ENCODE measurements at places on chromosomes 4 and X.

DNA sequence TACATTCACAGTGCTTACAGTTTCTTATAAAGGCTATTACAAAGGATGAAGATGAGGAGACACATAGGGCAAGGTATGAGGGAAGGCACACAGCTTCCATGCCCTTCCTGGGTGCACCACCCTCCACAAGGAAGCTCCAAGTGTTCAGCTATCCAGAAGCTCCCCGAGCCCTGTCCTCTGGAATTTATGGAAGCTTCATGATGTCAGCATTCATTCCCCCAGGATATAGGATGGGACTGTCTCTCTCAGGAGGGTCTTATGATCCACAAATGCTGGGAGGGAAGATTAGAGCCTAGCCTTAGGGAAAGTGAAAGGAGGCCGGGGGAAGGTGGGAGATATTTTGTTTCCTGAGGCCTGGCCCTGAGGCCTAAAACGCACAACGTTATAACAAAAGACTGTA is 236.0 kb downstream of the ANK2 start:
- no peak for DNase-seq

DNA sequence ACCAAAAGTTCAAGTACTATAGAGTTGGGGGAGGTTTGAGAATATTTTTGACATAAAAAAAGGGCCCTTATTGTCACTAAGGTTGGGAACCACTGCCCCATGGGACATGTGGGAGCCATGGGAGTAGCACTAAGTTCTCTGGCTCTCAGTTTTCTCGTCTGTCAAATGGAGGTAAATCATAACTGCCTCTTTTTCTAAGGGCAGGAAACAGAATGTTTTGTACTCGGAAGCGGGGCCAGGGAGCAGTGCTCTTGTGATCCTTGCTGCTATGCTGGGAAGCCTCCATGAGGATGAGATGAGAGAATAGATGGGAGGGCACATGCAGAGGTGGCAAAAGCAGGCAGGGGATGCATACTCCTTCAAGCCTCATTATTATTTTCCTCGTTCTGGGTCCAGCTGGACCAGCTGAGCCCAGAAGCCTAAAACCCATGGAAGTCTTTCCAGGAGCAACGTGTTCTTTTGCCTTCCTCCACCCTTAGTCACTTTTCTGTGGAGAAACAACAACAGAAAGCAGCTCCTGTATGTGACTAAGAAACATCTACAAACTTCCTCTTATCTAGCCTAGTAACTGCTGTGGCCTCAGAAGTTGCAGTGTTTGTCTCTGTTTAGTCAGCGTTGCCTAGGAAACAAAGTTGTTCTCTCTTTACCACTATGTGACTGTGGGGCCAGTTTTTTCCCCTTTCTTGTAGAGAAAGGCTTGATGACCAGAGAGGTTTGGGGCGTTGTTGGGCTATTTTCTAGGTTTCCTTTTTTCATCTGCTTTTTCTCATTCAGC is 64.8 kb downstream of the TSC22D3 start:
- DNase-seq, result peak; percentile 89

- DNase-seq, result no peak
Observed at GRCh38 chrX:149607699-149608098, 12.6 kb upstream of the HSFX2 start.

GRCh38 chr4:118936406-118936805 is 47.8 kb downstream of the SYNPO2 start:
- DNase-seq, result no peak

GRCh38 chr4:38177641-38178391 is 217.6 kb downstream of the PTTG2 start:
- peak; percentile 36 for DNase-seq

DNA sequence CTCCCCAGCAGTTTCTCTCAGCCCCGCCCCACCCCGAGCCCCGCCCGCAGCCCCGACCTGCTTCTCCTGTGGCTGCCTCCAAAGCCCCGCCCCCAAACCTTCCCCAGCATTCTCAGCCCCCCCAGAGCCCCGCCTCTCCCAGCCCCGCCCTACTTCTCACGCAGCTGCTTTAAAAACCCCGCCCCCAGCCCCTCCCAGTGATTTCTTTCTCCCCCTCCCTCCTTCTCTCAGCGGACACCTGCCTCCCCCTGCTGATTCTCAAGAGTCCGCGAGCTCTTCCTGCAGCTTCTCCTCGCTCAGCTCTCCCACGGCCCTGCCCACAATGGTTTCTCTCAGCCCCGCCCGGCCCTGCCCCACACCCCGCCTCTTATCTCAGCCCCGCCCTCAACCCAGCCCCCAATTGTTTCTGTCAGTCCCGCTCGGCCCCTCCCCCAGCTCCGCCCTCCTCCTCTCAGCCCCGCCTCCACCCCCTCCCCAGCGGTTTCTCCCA is 636 bp upstream of the EOLA1 start:
- DNase-seq, result peak; percentile 87

DNA sequence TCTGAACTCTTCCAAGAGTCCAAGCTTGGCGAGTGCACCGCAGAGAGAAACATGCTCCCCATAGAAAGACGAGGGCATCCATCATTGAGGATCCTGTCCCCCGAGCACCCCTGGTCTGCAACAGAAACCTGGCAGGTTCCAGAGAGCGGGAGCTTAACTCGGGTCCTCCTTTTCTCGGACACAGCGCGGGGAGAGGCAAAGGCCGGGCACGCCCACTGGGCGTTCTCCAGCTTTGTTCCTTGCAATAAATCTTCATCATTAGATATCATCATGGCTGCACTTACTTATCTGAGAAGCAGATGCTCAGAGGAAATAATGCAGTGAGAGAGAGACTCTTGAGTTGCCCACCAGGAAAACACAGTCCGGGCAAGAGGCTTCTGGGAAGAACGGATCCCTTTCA is 90.1 kb upstream of the PSAPL1 start:
- DNase-seq, result no peak

DNA sequence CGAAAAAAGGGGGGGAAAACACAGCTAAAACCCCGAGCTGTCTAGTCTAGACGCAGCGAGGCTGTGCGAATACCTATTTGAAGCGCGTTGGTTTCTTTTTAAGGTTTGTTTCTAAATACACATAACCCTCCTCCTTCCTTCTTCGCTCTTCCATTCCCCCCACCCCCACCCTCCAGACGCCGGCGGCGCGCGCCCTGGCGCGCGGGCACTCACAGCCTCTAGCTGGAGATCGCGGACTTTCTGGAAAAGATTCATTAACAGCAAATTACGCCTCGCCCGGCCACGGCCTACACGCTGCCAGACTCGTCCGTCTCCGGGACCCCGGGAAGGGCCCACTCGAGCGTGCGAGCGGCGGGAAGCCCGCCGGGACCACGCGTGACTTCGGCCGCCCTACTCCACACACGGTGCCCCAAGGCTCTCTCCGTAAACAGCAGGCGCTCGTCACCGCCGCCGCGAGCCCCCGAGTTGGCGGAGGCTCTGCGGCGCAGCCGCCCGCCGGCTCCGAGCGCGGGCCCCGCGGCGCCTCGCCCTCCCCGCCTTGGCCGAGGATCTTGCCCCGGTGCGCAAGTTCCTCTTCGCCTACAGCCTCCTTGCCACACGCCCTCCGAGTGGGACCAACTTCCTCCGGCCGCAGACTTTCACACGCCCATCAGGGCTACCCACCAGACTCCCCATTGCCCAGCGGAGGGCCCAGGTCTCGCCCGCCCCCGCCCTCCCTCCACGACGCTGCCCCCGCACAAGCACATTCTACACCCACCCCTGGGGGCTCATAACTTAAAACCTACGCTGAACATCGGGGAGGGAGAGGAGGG is 2.0 kb downstream of the BCOR start:
- no peak for DNase-seq

- DNase-seq, result peak; percentile 26
Observed at GRCh38 chr4:122930862-122931261, 8.5 kb upstream of the NUDT6 start.

DNA sequence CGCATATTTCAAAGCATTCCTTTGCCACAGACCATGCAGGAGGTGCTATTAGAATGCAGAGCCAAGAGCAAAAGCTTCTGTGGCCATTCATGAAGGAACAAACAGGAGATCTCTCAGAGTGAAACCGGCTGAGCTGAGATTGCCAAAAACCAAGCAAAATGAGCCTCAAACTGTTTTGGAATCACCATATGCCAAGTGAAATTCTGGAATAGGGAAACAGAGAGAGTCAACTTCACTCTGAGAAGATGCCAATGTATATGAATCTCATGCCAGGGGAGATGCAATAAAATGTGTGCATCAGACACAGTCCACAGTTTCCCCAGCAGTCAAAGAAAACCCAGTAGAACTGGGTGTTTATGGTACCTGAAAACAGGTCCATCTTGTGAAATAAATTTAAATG is 42.3 kb downstream of the SRPX start:
- no peak for DNase-seq

- DNase-seq, result no peak
Observed at GRCh38 chr4:60718874-60719273, 481.3 kb upstream of the ADGRL3 start.

- no peak for DNase-seq
Observed at GRCh38 chrX:110600745-110601310, 194.8 kb downstream of the CHRDL1 start.

- no peak for DNase-seq
Observed at GRCh38 chr4:89837993-89838390, 1.0 kb upstream of the SNCA start.

- DNase-seq, result no peak
Observed at GRCh38 chrX:36504625-36505024, 503.5 kb upstream of the FAM47C start.

DNA sequence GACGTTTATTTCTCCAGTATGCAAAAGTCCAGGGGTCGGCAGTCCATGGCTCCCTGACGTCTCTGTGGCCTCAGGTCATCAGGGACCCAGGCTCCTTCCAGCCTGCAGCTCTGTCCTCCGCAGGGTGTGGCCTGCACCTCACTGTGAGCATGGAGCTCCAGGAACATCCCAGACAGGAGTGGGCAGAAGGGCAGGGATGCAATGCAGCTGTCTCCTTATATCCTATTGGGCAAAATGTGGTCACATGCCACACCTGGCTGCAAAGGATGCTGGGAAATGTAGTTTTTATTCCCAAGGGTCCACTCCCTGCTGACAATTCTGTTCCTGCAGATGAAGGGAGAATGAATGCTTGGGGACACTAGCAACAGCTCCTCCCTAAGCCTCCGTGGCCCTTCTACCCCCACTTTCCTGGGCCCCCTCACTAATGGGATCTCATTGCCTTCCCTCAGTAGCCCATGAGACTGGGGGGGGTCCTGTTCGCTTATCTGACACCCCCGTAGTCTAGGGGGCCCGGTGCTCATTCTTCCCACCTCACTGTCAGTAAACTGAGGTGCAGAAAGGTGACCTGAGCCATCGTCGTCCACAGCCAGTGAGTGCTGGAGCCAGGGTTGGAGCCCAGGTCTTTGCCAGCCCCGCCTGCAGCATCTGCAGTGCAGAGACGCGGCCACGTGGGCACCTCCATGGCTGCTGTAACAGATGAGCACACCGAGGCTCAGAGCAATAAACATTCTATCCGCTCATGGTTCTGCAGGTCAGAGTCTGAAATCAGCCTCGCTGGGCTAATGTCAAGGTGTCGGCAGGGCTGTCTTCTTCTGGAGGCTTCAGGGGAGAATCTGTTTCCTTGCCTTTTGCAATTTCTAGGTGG is 5.9 kb upstream of the GRPEL1 start:
- no peak for DNase-seq

- no peak for DNase-seq
Observed at GRCh38 chr4:152971053-152971452, 34.9 kb downstream of the FHDC1 start.

- no peak for DNase-seq
Observed at GRCh38 chrX:71489540-71489939, 43.4 kb upstream of the OGT start.

DNA sequence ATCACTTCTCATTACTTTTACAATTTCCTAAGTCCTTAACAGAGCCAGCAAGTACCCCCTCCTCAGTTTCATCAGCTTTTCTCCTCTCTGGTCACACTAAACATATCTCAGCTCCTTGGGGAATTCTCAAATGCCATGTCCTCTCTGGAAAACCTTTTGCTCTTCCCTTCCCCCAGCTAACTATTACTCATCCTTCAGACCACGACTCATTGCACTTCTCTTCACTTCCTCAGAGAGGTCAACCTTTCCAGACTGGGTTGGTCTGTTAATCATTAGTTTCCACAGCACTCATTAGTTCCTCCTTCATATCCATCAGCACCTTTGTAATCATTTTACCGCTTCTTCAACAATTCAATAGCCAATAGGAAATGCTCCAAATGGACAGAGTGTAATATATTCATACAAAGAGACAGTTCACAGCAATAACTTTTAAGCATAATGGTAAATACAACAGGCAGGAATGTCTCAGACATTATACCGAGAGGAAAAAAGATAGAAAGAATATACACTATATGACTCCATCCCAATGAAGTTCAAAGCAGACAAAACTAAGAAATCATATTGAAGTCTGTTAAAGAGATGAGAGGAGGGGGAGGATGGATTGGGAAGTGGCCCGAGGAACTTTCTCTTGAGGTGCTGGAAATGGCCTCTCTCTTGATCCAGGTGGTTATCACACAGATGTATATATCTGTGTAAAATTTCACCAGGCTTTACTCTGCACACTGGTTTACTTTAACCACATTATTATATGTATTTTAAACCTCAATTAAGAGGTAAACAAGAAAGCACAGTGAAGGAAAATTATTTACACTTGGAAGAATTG is 39.6 kb downstream of the DDX60L start:
- DNase-seq, result no peak

- DNase-seq, result no peak
Observed at GRCh38 chrX:86981326-86981879, 536.2 kb upstream of the KLHL4 start.

- no peak for DNase-seq
Observed at GRCh38 chr4:18733961-18734360, 712.4 kb upstream of the LCORL start.

DNA sequence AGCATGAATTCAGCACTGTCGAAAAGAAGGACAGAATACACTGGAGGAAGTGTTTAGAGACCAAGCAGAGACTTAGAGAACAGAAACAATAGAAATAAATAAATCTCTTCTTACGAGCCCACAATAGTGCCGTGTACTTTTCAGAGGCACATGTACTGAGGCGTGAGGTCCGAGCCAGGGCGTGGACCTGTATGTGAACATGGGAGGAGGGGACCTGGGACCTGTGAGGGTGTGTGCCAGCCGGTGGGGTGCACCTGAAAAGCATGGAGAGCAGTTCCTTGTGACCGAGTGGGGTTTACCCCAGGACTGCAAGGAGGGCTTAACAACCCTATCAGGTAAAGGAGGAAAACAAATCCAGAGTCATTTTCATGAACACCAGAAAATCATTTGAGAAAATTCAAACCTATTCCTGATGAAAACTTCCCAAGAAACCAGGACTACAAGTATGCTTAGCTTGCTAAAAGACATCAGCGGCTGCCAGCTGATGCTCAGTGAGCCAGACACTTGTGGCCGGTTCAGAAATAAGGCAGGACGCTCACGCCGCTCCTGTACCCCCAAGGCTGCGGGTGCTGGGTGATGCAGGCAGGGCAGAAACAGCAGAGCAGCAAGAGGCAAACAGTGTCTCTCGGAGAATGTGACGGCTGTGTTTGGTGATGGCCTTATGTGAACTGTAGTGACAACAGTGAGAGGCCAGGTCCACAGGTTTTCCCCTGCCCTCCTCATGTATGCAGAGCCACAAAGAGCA is 37.1 kb downstream of the NELFA start:
- DNase-seq, result no peak

GRCh38 chr4:21470535-21470934 is 478.0 kb downstream of the KCNIP4 start:
- no peak for DNase-seq

- DNase-seq, result no peak
Observed at GRCh38 chr4:822361-823175, 3.4 kb downstream of the CPLX1 start.

All from CD4-positive, alpha-beta memory T cell (primary cell).